Activated T-helper 2 cell treated with anti-CD3 and anti-CD28 coated beads, Interferon-gamma antibody, Interleukin-2, Interleukin-4, amounts not matched to agents 10 μg/mL and 5 μg/mL and 100 μg/mL, durations not matched to agents 14 hours and 24 hours and 36 hours (primary cell): ENCODE measurements at places on chromosomes 13 and 19.

GRCh38 chr13:45950386-45951000 lies 98.9 kb upstream of the SIAH3 start:
- H3K4me1 ChIP-seq: peaks cover 4% of the 10 kb centered on the region
- no peaks in the 10 kb centered on the region for H3K27me3 ChIP-seq
- DNase-seq: no peak
- no peak overlapping the region for H3K4me3 ChIP-seq
- no peak overlapping the region for H3K27ac ChIP-seq

DNA sequence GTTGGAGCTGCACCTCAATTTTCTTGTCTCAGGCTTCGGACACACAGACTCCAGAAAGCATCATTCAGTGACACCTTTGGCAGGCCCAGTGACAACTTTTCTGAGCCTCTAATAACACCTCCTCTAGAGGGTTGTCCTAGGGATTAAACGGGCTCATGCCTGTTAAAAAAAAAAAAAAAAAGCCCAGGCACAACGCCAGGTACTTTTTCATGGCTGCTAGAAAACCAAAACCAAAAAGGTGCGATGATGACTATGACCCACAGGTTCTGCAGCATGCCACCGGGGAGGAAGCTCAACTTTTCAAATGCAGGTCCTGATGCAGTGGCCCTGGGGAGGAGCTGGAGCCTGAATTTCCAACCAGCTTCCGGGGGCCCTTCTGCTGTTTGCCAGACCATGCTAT lies 184.2 kb downstream of the ABCC4 start:
- no peak overlapping the region for H3K27ac ChIP-seq
- peaks cover 11% of the 10 kb centered on the region for H3K4me1 ChIP-seq
- H3K27me3 ChIP-seq: no peaks in the 10 kb centered on the region

- H3K36me3 ChIP-seq: no peaks in the 10 kb centered on the region
- DNase-seq: no peak
- H3K4me1 ChIP-seq: no peaks in the 10 kb centered on the region
- peaks cover 18% of the 10 kb centered on the region for H3K27me3 ChIP-seq
- no peak overlapping the region for H3K4me3 ChIP-seq
Observed at GRCh38 chr19:4573682-4574081, 14.2 kb upstream of the SEMA6B start.

- no peak for DNase-seq
- no peaks in the 10 kb centered on the region for H3K27me3 ChIP-seq
- H3K36me3 ChIP-seq: peaks cover 21% of the 10 kb centered on the region
- H3K27ac ChIP-seq: peak overlapping the region; percentile 46
Observed at GRCh38 chr13:43058318-43058674, 34.9 kb downstream of the DNAJC15 start.

- DNase-seq: no peak
- H3K4me3 ChIP-seq: no peak overlapping the region
- peak overlapping the region; percentile 10 for H3K27ac ChIP-seq
Observed at GRCh38 chr13:46577696-46578589, 25.0 kb downstream of the LRCH1 start.

DNA sequence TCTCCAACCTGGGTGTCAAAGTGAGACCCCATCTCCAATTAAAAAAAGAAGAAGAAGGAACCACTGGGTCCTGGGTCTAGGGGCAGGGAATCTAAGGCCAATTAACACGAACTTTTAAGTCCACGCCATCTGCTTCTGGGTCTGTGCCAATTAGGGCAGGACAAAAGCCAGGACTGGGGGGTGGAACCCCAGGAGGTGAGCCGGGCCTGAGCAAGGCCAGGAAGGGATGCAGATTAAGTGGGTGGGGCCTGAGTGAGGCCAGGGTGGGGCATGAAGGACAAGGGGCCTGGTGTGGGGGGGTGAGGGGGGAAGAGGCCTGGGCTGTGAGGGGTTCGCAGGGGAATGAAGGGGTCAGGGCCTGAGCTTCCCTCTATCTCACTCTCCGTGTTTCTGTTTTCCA lies 26.3 kb upstream of the ZNF83 start:
- H3K36me3 ChIP-seq: peaks cover 87% of the 10 kb centered on the region
- no peaks in the 10 kb centered on the region for H3K27me3 ChIP-seq
- DNase-seq: no peak

- H3K4me1 ChIP-seq: no peaks in the 10 kb centered on the region
- H3K36me3 ChIP-seq: no peaks in the 10 kb centered on the region
- no peaks in the 10 kb centered on the region for H3K27me3 ChIP-seq
- no peak overlapping the region for H3K27ac ChIP-seq
- H3K4me3 ChIP-seq: no peak overlapping the region
- DNase-seq: no peak
Observed at GRCh38 chr19:33552191-33552927, 30.8 kb upstream of the PEPD start.

DNA sequence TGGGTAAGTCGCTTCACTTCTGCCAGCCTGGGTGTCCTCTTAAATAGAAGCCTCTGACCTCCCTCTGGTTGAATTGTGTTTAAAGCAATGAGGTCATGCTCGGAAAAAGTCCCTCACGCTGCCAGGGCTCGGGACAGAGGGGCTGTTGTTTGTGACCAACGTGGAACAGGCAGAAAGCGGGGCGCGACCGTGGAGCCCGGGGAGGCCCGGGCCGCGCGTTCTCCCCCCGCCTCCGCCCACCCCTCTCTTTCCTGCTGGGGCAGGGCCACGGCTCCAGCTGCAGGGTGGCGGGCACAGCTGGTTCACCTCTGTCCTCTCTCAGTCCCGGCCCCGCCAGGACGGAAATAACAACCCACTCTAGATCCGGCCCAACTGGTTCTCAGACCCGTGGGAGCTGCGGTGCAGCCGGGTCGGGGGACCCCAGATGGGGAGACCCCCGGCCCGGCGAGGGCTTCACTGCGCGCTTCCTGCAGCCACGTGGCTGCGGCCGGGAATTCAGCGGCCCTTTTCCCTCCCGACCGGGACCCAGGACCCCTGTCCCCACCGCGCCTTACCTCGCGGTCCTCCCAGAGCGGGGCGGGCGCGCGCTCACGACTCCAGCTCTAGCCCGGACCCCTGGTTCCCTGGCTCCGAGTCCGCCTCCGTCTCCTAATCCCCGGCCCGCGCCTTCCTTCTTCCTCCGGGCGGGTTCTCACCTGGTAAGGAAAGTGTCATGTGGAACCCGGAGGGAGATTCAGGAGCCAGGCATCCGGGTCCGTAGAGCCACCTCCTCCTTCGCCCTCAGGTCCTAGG lies 1.9 kb downstream of the CDC42EP5 start:
- no peak overlapping the region for H3K27ac ChIP-seq
- no peaks in the 10 kb centered on the region for H3K36me3 ChIP-seq
- no peak for DNase-seq
- H3K4me3 ChIP-seq: no peak overlapping the region
- peaks cover 7% of the 10 kb centered on the region for H3K4me1 ChIP-seq

DNA sequence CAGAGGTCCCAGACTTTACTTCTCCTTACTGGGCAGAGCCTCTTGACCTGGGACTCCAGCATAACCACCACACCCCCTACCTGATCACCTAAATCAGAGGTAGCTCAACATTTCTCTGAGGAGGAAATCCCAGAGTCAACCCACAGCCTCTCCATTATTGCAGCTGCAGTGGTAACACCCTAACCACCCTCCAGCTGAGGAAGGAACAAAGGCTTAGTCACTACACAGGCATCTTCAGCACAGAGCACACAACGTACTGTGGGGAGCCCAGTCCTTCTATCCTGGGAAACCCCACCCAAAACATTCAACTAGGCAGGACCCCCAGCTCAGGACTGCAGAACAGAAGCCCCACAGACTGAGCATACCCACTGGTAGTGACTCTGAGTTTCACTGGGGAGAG lies 824.7 kb upstream of the SLITRK5 start:
- H3K4me1 ChIP-seq: no peaks in the 10 kb centered on the region
- H3K27me3 ChIP-seq: no peaks in the 10 kb centered on the region
- H3K36me3 ChIP-seq: no peaks in the 10 kb centered on the region
- H3K4me3 ChIP-seq: no peak overlapping the region
- DNase-seq: no peak

DNA sequence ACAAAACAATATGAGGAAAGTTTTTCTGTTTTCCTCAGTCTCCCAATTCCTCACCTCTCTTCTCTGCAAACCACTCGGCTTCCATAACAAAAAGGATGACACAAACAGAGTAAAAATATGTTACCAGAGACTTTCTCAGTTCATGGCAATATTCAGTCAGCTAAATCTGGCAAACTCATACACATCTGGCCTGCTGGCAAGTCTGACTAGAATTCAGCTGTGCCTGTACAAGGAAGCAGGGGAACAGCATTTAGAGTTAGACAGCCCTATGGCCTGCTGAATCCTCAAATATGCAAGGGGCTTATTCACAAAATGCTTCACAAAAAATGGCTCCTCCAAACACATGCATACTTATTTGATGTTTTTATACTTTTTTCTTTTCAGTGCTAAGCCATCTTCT lies 227.8 kb downstream of the ENOX1 start:
- no peaks in the 10 kb centered on the region for H3K36me3 ChIP-seq
- H3K4me1 ChIP-seq: no peaks in the 10 kb centered on the region
- H3K4me3 ChIP-seq: no peak overlapping the region
- no peak overlapping the region for H3K27ac ChIP-seq
- no peak for DNase-seq

DNA sequence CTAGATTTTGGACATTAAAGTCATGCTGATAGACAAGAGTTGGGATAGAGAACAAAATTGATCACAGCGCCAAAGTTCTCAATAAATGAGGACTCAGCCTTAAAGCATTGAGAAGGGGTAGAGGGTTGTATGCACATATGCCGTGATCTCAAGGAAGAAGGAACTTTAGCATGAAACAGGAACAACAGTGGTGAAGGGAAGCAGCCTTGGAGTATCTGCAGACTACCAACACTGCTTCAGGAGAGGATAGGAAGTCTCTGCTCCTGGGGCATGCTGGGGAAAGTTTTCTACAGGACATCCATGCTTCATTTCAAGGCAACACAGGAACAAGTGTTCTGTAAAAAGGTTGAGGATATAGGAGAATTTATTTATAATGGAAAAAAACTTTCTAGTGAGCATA lies 111.9 kb upstream of the MLNR start:
- no peak for DNase-seq
- no peak overlapping the region for H3K4me3 ChIP-seq

GRCh38 chr19:35063940-35064818 lies 22.7 kb downstream of the HPN start:
- peaks cover 10% of the 10 kb centered on the region for H3K4me1 ChIP-seq
- H3K36me3 ChIP-seq: no peaks in the 10 kb centered on the region
- no peaks in the 10 kb centered on the region for H3K27me3 ChIP-seq
- no peak overlapping the region for H3K4me3 ChIP-seq
- no peak overlapping the region for H3K27ac ChIP-seq

- H3K36me3 ChIP-seq: no peaks in the 10 kb centered on the region
- peaks cover 2% of the 10 kb centered on the region for H3K4me1 ChIP-seq
- H3K4me3 ChIP-seq: no peak overlapping the region
- DNase-seq: no peak
- H3K27me3 ChIP-seq: peaks cover 5% of the 10 kb centered on the region
Observed at GRCh38 chr13:99577934-99578917, 77.0 kb downstream of the TM9SF2 start.

DNA sequence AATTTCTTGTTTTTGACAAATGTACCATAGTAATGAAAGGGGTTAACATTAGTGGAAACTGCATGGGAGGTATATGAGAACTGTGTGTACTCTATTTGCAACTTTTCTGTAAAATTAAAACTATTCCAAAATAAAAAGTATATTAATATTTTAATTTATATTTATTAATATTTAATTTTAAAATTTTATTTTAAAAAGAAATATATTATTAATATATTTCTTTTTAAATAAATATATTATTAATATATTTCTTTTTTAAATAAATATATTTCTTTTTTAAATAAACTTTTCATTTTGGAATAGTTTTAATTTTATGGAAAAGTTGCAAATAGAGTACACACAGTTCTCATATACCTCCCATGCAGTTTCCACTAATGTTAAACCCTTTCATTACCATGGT lies 101.1 kb upstream of the SLC7A1 start:
- H3K27me3 ChIP-seq: peaks cover 34% of the 10 kb centered on the region
- no peak overlapping the region for H3K4me3 ChIP-seq
- no peak overlapping the region for H3K27ac ChIP-seq
- H3K4me1 ChIP-seq: no peaks in the 10 kb centered on the region
- no peaks in the 10 kb centered on the region for H3K36me3 ChIP-seq
- no peak for DNase-seq

DNA sequence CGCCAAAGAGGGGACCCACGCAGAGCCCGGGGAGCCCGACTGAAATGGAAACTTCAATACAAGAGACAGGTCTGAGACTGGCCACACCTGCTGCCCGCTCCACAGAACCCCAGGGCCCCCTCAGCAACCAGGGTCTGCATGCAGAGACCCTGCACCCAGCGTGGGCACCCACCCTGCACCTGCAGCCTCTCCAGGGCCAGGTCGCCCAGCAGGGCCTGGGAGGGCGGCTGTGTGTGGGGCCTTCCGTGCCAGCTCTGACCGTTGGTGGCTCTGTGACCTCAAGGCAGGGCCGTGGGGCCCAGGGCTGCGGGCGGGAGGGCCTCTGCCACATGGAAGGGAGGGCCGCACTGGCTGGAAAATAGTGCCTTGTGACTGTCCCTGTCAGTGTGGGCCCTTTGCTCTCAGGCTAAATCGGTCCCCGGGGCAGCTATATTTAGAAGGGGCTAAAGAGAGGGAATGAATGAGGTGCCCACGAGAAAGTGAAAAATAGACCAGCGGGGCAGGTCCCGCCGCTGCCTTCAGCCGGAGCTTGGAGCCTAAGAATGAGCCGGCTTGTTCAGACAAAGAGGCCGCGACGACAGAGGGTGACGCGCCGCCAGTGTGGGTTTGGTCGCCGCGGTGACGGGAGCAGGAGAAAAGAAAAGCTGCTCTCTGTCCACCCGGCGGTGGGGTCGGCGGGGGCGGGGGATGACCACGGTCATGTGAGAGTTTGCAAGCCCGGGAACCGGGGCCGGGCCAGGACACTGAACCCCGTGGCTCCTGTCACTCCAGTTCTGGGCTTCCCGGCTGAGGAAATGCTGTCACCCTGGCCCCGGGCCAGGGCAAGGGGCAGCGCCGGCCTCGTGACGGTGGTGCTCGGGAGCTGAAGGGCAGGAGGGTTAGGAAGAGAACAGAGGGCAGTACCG lies 70.5 kb downstream of the GADD45B start:
- H3K27ac ChIP-seq: no peak overlapping the region
- no peaks in the 10 kb centered on the region for H3K36me3 ChIP-seq
- peaks cover 14% of the 10 kb centered on the region for H3K4me1 ChIP-seq

DNA sequence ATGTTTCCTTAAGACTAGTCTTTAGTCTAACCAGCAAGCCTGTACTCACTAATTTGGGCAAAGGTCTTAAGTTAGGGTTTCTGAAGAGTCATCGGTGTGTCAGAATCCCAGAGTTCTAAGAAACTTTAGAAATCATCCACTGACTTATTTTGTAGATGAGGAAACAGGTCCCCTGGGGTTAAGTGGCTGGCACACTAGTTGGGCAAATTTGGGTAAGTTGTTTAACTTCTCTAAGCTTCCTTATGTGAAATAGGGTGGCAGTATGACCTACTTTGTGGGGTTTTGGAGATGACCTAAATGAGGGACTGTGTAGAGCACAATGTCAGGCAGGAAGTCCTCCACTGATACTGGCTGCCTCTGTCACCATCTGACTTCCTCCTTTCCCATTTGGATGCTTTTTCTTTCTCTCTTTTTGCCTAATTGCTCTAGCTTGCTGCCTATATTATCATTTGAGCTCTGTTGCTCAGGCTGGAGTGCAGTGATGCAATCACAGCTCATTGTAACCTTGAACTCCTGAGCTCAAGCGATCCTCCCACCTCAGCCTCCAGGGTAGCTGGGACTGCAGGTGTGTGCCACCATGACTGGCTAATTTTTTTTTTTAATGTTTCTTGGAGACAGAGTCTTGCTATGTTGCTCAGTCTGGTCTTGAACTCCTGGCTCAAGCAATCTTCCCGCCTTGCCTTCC lies 2.3 kb downstream of the ADGRE3 start:
- H3K36me3 ChIP-seq: no peaks in the 10 kb centered on the region
- peaks cover 10% of the 10 kb centered on the region for H3K27me3 ChIP-seq
- H3K27ac ChIP-seq: no peak overlapping the region
- H3K4me3 ChIP-seq: no peak overlapping the region
